Panc1 (cell line): ENCODE measurements at places on chromosomes 2 and 18. TPM values are rescaled to one million over a fixed set of nuclear protein-coding genes. Genes with fewer than 3 reads are reported as not detected.

GRCh38 chr2:47266939-47267710, 112.0 kb upstream of the STPG4 start:
- no peak for DNase-seq
- no peaks in the 10 kb centered on the region for H3K36me3 ChIP-seq
- H3K27me3 ChIP-seq, result no peaks in the 10 kb centered on the region

- no peak overlapping the region for H3K27ac ChIP-seq
- H3K36me3 ChIP-seq, result no peaks in the 10 kb centered on the region
Observed at GRCh38 chr2:146031158-146031557, 1511.2 kb upstream of the ZEB2 start.

DNA sequence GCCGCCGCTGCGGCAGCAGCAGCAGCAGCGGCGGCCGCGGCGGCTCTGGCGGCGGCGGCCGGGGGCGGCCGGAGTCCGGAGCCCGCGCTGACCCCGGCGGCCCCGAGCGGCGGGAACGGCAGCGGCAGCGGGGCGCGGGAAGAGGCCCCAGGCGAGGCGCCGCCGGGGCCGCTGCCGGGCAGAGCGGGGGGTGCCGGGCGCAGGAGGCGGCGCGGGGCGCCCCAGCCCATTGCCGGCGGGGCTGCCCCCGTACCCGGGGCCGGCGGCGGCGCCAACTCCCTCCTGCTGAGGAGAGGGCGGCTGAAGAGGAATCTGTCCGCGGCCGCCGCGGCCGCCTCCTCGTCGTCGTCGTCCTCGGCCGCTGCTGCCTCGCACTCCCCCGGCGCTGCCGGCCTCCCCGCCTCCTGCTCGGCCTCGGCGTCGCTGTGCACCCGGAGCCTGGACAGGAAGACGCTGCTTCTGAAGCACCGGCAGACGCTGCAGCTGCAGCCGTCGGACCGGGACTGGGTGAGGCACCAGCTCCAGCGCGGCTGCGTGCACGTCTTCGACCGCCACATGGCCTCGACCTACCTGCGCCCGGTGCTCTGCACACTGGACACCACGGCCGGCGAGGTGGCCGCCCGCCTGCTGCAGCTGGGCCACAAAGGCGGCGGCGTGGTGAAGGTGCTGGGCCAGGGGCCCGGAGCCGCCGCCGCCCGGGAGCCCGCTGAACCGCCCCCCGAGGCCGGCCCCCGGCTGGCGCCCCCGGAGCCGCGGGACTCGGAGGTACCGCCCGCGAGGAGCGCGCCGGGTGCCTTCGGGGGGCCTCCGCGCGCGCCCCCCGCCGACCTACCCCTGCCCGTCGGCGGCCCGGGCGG, 646 bp downstream of the PHLPP1 start:
- peaks cover 6% of the 10 kb centered on the region; the same call in 1 of the 2 replicates for H3K4me1 ChIP-seq
- no peaks in the 10 kb centered on the region for H3K36me3 ChIP-seq
- no peak overlapping the region for H3K27ac ChIP-seq

DNA sequence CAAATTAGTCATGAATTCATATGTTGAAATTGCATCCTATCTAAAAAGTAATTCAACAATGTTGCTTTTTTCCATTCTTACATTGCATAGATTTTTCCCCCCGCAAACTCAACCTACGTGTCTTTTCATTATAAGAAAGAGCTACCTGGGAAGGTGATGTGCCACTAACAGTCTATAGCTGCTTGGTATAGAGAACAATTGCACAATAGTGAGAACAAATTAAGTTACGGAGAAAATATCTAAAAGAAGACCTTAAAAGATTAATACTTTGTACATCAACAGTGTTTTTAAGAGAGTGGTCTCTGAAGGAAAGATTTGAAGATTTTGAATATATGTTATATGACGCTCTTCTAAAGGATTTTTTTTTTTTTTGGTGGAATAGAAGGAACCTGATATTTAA, 111.8 kb downstream of the STK39 start:
- no peaks in the 10 kb centered on the region for H3K4me1 ChIP-seq
- no peak for DNase-seq
- H3K27me3 ChIP-seq, result no peaks in the 10 kb centered on the region
- no peaks in the 10 kb centered on the region for H3K36me3 ChIP-seq
- H3K27ac ChIP-seq, result no peak overlapping the region

DNA sequence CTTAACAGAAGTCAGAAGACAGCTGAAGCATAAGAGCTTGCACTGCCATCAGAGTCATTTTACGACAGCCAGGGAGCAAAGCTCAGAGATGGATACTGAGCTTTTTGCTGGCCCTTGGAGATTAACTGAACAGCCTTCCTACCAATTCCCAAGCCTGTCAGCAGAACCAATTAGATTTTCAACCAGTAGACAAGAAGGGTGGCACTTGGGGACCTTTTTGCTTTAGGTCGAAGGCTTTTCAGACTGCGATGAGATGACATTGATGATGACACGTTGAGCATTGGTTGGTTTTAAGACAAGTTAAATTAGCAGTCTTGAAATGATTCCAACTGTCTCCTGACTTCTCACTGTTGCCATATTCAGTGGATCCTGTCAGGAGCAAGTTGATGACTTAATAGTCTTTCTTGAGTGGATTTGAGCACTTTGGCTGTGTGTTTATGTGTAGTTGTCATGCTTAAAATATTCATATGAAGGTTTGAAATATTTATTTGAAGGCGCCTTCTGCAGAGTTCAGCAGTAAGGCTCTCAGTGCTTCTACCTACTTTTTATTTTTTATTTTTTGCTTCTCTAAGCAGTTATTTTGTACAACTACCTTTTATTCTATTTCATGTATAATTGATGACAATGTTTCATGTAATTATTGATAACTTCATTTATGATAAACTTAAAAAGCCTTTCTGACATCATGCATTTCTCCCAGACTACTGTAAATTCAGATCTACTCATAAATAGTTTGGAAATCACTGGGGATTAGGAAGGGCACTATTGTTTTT, 256.7 kb downstream of the CAMKMT start:
- no peak for DNase-seq
- H3K4me1 ChIP-seq, result no peaks in the 10 kb centered on the region

Gene KCNG2
- not detected for total RNA-seq

GRCh38 chr2:234061624-234062257, 11.2 kb downstream of the SPP2 start:
- peaks cover 4% of the 10 kb centered on the region for H3K4me1 ChIP-seq
- DNase-seq, result no peak
- H3K4me3 ChIP-seq, result no peak overlapping the region
- H3K36me3 ChIP-seq, result no peaks in the 10 kb centered on the region
- no peak overlapping the region for H3K27ac ChIP-seq

GRCh38 chr2:177724398-177725287, 332.1 kb downstream of the AGPS start:
- peak; percentile 50 for DNase-seq
- H3K4me3 ChIP-seq, result no peak overlapping the region
- H3K4me1 ChIP-seq, result no peaks in the 10 kb centered on the region

Gene CDK15
- 4.8 TPM for total RNA-seq
